Fibroblast of upper back skin (primary cell): ENCODE measurements at places on chromosomes 1 and 21.
A peak's percentile ranks its signal among the peaks of the same experiment; 100 is the strongest.

GRCh38 chr1:154755858-154756730 is 114.0 kb downstream of the KCNN3 start:
- DNase-seq, result peak; percentile 41

GRCh38 chr21:46369520-46370235 is 45.7 kb downstream of the PCNT start:
- no peak for DNase-seq

- no peak for DNase-seq
These were observed 11.1 kb upstream of the ANGPTL1 start for GRCh38 chr1:178881950-178882349.

DNA sequence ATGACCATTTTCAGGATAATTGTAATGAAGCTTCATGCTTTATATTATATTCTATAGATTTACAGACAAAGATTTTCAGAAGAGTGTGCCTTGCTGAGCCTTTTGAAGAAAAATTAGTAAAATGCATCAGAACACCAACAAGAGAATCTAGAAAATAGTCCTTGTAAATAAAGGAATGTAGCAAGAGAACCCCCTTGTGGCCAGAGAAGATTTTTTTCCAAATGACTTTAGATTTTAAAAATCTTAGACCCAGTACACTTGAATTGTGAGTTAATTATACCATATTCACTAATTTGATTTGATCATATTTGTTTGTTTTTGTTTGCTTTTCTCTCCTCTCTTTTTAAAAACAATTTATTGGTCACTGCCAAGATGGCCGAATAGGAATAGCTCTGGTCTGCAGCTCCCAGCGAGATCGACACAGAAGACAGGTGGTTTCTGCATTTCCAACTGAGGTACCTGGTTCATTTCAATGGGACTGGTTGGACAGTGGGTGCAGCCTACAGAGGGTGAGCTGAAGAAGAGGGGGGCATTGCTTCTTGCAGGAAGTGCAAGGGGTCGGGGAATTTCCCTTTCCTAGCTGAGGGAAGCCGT is 12.8 kb upstream of the IFI44L start:
- peak; percentile 46 for DNase-seq

GRCh38 chr1:29550119-29550841 is 314.0 kb downstream of the PTPRU start:
- no peak for DNase-seq

GRCh38 chr1:44684525-44684924 is 10.0 kb downstream of the ARMH1 start:
- DNase-seq, result no peak

- no peak for DNase-seq
These were observed 6.9 kb downstream of the MAPKAPK2 start for GRCh38 chr1:206691604-206692003.

DNA sequence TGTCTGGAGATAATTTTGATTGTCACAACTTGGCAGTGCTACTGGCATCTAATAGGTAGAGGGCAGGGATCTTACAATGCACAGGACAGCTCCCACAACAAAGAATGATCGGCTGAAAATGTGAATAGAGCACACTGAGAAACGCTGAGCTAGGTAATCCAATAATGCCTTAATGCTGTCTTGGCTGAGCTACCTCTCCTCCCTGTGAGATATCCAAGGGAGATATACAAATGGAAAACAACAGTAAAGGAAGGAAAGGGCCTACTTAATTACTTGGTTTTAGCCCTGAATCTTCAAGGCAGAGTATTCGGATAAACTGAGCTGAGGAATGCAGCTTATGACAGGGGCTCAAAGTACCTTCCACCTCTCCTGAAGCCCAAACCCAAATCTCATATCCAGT is 2.9 kb downstream of the DNASE2B start:
- DNase-seq, result no peak

GRCh38 chr1:14600405-14601112 is 2.1 kb downstream of the KAZN start:
- DNase-seq, result no peak

GRCh38 chr1:192311281-192311680 is 5.5 kb upstream of the RGS21 start:
- peak; percentile 69 for DNase-seq

- DNase-seq, result no peak
These were observed 82.4 kb downstream of the OBSCN start for GRCh38 chr1:228289996-228290881.
